IPS-NIHi11 (cell line): ENCODE measurements at places on chromosomes 2 and 18.

DNA sequence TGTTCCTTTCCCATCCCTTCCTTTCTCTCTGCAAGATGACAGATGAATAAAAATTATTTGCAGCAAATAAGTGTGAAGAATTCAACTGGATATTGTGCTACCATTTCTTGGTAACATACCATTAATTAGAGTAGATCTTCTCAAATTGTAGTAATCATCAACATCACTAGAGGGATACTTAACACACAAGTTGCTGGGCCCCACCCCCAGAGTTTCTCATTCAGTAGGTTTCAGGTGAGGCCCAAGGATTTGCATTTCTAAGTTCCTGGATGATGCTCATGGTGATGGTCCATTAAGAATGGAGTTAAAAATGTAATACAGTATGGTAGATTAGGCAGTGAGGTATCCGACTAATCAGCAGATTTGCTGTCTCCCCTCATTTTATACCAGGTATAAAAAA is 594.0 kb downstream of the ERBB4 start:
- DNase-seq: peak; percentile 6

DNA sequence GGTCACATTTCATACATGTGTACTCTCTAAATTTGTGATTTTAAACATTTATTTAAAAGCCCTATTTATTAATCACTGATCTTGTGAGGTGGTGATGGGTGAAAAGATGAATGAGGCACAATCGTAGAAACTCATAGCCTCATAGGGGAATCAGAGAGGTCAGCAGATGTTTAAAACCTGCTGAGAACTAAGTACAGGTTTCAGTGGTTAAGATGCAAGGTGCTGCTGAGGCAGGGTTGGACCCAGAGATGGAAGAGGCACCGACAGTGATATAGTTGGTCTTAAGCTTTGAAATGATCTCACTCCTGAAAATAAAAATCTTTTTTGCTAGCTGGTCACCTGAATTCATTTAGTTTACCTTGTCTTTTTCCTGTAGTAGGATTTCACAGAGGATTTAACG is 49.6 kb downstream of the LINC00305 start:
- no peak for DNase-seq

DNA sequence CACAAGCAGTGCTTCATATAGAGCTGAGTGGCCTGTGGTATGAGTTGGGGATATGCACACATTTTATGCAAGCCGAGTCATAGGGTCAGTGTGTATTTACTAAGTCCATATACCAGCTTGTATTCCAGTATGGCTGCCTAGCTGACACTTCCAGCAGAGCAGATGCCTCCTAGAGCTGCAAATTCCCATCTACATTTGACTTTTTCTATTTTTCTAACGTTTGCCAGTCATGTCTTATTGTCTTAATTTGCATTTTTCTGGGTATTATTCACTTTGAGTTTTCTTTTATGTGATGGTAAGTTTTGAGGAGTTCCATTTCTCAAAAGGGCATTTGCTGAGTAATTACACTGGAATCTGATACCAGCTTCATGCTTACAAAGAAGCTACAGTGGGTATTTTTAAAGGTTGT is 334.5 kb upstream of the CDH2 start:
- no peak for DNase-seq

DNA sequence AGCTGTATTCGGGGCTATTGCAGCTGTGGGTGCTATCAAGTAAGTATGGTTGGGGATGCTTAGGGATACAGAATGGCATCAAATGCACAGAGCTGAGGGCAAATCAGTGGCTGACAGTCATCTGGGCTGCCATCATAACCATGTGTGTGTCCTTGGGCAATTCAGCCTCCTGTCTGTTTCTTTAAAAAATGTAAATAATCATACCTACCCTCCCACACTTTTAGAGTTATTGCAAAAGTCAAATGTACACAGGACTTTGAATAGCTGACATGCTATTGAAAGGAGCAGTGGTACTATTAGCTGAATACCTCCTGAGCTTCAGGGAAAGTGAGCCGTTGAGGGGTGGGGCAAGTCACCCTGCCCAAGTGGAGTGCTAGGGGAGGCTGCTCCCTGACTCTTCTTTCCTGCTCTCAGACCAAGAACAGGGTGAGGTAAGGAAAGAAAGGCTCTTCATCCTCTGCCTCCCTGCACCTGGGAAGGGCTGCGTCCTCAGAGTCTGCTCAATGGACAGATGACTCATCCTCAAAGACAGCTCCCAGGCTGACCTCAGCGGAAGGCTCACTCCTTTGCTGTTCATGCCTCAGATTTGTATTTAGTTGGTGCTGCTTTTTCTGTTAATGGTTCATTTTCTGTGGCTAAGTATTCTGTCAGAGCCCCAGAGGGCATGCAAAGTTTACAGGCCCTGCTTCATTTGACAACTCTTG is 54.9 kb upstream of the BZW1 start:
- DNase-seq: no peak

DNA sequence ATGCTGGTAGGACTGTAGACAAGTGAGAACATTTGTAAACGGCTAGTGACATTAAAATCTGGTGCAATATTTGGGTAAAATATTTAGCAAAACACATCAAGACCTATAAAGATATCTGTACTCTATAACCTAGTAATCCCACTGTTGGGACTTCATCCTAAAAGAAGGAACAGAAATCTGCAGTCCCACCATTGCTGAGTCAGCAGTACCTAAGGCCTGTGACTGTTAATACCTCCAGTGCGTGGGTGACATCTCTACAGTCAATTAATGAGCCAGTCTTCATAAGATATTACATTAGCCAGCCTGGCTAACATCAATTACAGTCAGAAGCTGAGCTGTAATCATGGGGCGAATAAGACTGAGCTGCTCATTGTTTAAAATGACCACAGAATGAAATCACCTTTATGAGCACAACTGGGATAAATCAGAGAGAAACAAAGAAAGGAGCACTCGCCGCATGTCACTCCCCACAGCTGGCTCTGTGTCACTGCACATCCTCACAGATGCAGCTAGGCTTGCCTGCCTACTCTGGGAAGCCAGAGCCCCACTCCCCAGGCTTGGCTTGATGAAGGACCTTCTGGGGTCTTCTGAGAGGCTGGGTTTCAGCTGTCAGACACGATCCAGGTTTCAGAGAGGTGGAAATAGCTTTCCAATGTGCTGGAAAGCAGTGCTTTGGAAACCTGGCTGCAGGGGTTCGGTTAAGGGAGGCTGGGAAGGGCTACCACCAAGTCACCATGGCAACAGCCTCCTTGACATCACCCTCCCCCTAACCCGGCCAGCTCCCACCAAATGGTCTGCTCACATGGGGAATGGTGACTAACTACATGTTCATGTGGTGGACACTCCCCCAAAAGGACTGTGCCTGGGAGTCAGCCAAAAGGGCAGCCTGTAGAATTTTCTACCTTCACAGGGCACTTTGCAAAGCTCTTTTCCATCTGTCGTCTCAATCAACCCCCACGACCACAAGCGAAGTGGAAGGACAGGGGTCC is 145.0 kb downstream of the ZBTB7C start:
- DNase-seq: no peak

- DNase-seq: no peak
These were observed 67.5 kb downstream of the FASTKD2 start for GRCh38 chr2:206832873-206833272.

GRCh38 chr2:3635171-3635974 is 22.6 kb upstream of the ALLC start:
- no peak for DNase-seq

DNA sequence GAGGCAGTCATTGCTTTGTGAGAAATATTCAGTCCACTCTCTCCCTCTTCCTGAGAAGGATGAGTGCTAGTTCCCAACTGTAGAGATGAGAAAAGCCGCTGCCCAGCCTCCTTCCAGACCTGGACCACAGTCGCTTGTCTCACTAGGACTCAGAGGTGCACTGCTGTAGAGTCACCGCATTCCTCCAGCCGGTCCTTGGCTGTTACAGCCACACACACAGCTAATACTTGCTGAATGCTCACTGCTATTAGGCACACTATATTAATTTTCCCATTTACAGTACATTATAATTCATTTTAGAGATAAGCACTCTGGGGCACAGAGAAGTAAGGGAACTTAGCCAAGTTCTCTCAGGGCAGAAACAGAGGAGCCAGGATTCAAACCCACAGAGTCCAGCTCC is 10.0 kb upstream of the FABP1 start:
- no peak for DNase-seq

DNA sequence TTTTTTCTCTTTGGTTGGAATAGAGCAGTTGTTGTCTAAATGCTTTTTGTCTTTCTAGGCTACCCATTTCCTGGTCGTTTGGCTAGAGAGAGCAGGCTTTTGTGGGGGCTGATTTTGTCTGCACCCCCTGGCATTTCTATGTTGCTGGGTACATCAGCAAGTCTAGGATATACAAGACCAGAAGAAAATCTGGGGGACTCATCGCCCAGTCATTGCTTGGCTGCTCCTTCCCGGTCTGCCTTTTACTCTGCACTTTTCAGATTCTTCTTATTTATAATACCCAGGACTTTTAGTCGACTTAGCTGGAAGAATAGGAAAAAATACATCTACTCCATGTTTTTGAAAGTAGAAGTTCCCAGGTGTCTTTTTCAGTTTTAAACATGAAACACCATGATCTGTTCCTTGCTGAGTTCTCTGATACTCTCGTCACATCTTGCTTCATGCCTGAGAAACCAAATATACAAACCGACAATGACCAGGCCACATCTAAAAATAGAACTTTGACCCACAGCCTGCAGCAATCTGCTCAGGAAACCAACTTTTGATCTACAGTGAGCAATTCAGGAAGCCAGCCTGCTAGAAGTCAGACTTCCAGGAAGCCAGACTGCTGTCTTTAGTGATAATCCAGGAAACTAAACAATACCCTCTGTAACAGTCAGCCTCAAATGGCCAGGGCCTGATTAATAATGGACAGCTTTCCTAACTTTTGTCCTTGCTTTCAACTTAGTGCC is 163.8 kb upstream of the MEX3C start:
- DNase-seq: no peak

GRCh38 chr2:68253219-68254068 is 1.1 kb upstream of the PPP3R1 start:
- DNase-seq: no peak

- DNase-seq: no peak
These were observed 115.7 kb upstream of the KLF7 start for GRCh38 chr2:207281436-207281835.

GRCh38 chr2:182548031-182548950 is 121.5 kb upstream of the PDE1A start:
- no peak for DNase-seq

DNA sequence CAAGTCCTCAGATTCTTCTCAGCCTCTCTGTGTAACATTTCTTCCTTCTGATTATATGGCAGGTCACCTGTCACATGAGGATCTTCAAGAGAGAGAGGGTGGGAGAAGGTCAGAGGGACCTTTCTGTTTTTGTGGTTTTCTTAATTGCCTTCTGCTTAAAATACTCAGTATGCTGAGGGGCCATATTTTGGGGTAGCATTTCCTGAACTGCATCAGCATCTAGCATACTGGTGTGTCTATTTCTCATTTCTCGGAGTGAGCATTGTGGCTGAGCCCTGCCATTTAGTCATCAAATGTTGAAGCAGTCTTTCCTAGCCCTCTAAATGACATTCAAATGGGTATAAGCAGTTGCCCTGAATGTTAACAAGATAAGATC is 162.7 kb downstream of the MYO3B start:
- DNase-seq: no peak

DNA sequence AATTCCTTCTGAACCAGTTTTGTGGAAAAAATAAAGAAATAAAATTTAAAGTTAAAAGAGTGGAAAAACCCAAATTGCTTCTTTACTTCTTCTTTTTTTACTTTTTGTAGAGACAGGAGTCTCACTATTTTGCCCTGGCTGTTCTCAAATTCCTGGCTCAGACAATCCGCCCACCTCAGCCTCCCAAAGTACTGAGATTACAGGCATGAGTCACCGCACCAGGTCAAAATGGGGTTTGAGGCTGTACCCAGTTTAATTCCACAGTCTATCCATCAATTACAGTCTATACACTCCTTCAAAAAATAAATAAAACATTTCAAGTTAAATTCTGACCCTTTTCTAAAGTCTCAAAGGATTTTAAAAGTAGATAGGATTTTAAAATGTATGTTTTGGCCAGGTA is 120.3 kb downstream of the FAM161A start:
- no peak for DNase-seq

GRCh38 chr2:38925982-38926381 is 36.3 kb downstream of the ARHGEF33 start:
- DNase-seq: no peak

GRCh38 chr2:128781585-128782385 is 463.1 kb upstream of the HS6ST1 start:
- no peak for DNase-seq

GRCh38 chr18:48729404-48729803 is 190.6 kb downstream of the CTIF start:
- DNase-seq: no peak

- no peak for DNase-seq
These were observed 476 bp downstream of the MSTN start for GRCh38 chr2:190062053-190062452.

DNA sequence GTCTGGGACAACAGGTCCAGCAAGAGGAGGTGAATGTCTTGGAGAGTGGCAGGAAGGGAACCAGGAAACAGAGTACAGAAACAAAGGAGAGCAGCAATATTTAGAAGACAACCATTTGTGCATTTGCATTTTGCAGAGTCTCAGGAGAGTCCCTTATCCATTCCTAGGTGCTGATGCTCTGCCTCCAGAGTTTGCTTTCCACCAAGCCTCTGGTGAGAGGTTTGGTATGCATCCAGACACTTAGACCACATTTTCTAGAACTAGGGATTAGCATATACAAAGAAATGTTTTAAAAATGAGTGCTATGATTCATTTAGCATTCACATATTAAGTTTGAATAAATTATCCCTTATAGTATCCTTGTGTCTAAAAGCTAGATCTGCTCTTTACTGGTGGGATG is 18.5 kb upstream of the LRATD1 start:
- no peak for DNase-seq

DNA sequence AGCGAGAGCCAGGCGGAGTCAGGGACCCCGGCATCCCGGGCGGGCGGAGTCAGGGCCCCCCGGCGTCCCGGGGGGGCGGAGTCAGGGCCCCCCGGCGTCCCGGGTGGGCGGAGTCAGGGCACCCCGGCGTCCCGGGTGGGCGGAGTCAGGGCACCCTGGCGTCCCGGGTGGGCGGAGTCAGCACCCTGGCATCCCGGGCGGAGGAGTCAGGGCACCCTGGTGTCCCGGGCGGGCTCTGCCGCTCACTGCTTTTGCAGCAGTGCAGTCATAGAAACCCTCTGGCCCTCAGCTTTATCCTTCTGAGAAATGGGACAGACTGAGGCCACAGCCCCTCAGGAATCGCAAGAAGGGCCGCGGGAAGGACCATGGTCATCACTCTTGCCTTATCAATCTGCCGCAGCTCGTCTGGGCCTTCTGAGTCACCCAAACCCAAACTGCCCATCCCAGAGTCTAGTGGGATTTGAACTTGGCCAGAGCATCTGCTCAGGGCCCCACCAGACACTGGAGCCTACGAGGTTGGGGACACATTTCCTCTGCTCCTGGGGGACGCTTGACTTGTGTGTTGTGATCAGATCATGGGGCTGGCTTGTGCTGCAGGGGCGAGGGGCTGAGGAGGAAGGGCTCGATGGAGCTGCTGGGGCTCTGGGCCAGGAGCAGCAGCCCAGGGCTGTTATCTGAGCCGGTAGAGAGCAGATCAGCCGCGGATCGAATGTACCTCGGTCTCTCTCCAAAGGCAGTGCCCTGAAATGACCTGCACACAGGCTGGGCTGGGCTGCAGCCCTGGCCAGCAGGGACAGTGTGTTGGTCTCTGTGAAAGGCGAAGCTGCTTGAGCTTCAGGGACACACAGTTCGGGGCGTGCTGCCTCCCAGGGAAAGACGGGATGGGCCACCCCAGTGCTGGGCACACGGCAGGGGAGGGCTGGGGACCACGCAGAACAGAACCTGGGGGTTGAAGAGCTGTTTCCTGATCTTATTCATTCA is 290.1 kb upstream of the HDAC4 start:
- no peak for DNase-seq

GRCh38 chr18:76886112-76886511 is 63.8 kb downstream of the ZNF236 start:
- no peak for DNase-seq

- no peak for DNase-seq
These were observed 406.6 kb downstream of the ARHGAP15 start for GRCh38 chr2:143535802-143536201.
